Retinal pigment epithelial cell (primary cell): ENCODE measurements at places on chromosomes 11 and 22.

GRCh38 chr11:35688023-35688422 lies 25.4 kb downstream of the TRIM44 start:
- DNase-seq = no peak

DNA sequence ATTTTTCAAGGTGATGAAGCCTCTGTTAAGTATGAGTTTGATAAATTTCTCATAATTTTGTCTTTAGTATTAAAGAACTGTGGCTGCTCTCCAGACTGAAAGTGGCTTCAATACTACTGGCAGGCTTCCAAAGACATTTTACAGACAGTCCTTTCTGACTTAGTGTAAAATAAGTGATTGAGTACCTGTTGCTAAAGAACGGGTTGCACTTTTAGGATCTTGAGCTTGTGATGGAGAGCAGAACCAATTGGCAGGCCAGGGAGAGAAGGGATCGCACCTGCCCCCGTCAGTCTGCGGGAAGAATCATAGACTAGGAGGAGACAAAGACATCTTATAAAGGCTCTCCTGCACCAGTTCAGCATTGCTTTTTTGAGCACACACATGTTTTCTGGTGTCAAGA lies 4.4 kb downstream of the NCAM1 start:
- DNase-seq = no peak

DNA sequence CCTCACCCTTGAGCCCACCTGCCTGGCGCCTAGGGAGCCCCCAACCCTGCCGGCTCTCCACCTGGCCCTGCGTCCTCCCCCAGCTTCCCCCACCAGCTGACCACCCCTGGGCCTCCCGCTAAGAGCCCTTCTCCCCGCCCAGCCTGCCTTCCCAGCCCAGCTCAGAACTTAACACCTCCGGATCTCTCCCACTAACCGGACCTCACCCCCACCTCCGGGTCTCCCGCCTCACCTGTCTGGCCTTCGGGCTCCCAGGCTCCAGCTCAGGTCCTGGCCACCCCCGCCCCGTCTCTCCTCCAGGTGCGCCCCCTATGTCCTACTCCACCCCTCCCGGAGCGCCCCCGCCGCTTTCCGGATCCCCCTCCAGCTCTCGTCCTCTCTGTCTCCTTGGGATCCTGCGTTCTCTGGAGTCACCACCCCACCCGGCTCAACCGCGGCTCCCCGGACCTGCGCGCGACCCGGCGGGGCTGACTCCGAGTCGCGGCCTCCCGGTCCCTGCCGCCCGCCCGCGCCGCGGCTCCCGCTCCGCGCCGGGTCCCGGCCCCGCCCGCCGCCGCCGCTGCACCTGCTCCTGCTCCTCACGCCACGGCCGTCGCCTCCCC lies at the start of gene KCNJ11:
KCNJ11 (minus strand) TSS at position 51 of the 602 bp plus-strand sequence. CDS start 568 bp downstream, outside the sequence.
- no peak for DNase-seq

GRCh38 chr11:120919045-120919444 lies 104.9 kb upstream of the TBCEL start:
- no peak for DNase-seq

DNA sequence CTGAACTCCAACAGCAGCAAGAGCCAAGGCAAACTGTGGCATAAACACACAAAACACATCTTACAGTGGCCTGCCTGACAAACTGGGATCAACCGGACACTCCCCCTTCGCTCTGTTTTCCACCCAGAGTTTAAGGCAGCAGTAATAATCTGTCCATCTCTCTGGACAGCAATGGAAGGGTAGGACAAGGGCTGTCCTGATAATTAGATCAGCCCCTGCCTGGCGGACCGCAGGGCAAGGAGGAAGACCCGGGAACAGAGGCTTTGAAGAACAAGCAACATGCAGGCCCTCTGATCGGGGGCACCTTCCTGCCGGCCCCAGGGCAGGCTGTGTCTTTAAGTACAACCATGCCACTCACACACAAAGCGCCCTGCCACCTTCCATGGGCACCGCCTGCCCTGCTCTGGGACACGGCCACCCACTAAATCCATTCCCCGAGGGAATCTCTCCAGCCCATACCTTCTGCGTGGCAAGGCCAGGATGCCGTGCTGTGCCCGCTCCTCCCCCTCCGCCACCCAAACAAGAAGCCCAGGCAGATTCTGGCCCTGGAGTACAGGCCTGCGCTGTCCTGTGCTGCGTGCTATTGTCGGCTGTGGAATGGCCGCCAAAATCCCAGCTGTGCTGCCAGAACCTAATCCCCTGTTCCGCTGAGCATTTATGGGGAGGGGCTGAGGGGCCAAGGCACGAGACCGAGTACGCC lies 38.8 kb downstream of the NUMA1 start:
- DNase-seq = peak; percentile 52

DNA sequence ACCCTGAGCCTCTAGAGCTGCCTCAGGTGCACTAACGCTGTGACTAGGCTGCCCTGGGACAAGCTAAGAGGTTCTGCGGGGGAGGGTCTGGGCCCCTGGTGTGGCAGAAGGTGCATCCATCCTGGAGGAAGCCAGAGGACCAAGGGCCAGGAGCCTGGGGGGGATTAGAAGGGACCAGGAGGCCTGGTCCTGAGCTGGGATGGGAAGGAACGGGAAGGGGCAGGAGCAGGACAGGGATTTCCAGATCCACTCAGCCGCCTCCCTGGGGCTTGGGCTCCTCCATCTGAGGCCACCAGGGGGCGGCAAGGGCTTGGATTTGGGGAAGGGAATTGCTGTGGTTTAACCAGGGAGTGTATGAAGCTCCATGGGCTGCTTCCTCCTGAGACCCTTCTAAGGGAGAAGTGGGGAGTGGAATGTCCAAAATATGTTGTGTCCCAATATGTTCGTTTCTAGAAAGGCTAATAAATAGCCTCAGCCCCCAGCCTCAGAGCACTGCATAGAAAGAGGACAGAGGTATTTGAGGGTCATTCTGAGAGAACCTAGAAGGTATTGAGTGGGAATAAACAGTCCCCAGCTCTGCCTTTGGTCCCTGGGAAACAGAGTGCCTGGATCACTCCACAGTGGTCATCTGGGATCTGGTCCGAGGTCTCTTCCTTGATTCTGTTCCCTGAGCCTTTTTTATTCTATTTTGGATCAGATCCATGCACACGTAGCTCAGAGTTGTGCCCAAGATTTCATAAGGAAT lies 17.4 kb upstream of the PRAME start:
- DNase-seq = no peak

- DNase-seq = peak; percentile 63
These were observed 117.3 kb downstream of the RASSF10 start for GRCh38 chr11:13126430-13126829.

DNA sequence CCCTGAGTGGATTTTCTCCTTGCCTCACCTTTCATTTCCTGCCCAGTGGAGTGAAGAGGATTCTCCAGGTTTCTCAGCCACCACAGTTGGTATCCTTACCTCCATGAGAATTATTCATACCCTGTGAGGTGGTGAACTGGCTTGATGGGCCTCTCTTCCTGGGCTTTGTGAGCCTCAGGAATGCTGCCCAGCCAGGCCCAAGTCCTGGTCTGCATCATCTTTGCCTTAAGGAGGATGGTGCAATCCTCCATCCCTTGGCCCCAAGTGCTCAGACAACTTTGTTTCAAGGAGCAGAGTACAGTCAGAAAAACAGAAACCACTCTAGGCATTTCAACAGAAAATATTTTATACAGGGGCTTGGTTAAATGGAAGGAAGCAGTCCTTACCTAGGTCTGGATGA lies 114.2 kb upstream of the CADM1 start:
- DNase-seq = no peak

GRCh38 chr11:119047205-119047604 lies 9.8 kb downstream of the HYOU1 start:
- DNase-seq = no peak

DNA sequence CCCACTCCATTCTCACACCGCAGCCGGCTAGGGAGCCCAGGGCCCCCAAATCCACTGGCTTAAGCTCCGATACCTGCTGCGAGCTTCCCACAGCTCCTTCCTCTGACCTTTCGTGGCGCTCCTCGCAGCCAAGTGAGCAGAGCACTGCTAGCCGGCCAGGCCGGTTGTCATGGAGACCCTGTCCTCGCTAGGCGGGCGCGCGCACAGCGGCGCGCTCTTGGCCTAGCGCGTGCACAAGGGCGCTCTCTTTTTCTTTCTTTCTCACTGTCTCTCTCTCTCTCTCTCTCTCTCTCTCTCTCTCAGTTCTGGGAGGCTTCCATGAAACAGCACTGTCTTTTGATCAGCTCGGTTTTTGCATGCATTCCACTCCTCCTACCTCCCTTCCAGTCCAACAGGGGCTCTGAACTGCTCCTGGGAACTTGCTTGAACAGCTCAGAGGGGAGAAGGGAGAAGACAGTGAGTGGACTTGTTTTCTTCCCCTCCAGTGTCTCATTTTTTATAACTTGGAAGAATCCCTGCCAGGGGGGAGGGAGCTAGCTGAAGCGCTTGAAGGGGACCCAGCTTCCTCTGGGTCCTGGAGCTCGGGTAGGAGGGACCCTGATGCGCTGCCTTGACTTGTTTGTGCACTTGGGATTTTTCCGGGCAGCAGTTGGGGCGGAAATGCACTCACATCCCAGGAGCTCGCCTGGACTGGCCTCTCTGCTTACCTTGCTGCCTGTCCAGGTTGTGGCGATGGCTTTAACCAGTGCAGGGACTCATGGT lies 100.3 kb upstream of the AKIP1 start:
- DNase-seq = peak; percentile 48

DNA sequence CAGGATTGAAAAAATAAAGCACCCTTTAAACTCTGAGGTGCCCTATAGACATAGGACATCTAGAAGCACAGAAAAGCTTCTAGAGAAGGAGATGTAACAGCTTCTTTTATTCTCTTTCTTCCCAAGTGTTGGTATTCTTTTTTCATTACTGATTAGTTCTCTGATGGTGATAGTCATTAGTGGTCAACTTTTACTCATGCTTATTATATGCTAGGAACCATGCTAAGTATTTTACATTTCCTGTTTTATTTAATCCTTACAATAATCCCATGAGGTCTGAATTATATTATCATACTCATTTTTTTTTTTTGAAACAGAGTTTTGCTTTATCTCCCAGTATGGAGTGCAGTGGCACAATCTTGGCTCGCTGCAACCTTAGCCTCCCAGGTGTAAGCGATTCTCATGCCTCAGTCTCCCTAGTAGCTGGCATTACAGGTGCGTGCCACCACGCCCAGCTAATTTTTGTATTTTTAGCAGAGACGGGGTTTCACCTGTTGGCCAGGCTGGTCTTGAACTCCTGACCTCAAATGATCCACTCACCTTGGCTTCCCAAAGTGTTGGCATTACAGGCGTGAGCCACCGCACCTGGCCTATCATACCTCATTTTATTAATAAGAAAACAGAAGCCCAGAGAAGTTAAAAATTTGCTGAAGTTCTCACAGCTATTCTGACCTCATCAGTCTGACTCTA lies 3.0 kb downstream of the C11orf52 start:
- no peak for DNase-seq

GRCh38 chr11:27471589-27472397 lies 797 bp downstream of the LGR4 start:
- no peak for DNase-seq

DNA sequence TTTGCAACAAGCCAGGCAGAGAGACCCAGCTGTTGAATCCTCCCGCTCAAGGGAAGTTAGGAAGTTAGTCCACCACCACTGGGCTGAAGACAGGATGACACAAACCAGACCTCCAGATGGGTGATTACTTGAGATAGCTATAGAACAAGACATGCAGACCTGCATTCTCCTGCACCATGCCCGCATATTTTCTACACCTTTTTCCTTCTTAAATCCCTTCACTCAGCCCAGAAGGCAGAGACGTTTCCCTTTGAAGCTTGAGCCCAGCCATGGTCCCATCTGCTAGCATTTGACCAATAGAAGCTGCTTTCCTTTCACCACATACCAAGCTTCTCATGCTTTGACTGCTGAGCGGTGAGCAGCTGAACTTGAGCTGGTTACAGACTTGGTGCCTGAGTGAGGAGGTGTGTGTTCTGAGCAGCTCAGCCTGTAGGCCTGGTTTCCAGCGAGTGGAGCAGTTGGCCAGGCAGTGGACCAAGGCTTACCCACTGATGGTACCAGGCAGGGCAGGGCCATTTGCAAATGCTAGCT lies 29.2 kb upstream of the CBX6 start:
- no peak for DNase-seq

DNA sequence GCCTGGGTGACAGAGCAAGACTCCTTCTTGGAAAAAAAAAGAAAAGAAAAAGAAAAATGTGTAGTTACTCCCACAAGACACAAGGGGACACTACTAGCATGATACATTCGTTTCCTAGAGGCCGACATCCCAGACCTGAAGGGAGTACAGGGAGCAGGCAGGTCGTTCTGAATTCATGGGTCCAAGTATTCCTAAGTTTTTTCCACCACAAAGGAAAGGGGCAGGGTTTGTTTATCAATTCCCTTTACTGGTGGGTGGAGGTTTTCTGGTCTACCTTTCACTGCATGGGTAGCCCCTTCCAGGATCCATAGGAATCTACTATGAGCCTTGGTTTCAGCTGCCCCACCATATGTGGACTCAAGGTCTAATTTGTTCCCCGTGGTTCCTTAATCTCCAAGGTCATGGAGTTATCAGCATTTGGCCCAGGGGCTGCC lies 11.8 kb downstream of the TIGD3 start:
- peak; percentile 52 for DNase-seq

- DNase-seq = no peak
These were observed 3.1 kb upstream of the ATG2A start for GRCh38 chr11:64920124-64920523.

DNA sequence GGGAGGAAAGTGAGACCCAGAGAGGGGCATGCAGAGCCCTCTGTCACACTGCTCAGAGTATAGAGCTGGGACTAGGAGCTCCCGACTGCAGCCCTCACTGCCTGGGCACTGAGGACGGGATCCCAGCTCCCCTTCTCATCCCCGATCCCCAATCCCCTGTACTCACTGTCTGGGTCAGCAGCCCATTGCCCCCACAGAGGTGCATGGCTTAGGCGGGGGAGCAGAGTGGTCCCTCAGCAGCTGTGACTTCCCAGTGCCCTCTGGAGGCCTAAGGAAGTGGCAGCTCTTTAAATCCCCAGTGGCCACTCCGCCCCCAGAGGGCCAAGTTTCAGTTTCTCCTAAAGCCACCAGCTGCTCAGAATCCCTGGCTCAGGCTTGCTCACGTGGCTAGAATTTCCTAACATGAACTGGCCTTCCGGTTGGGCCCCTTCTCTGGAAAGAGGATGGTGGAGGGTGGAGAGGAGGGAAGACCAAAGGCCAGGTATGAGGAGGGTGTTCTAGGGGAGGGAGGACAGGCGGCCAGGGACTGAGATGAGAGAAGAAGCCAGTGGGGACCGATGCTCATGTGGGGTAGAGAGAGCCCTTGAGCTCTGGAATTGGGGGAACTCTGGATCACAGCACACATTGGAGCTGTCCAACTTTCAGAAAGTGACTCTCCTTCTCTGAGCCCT lies at the start of gene BATF2:
BATF2 (minus strand) TSS at position 262 of the 671 bp plus-strand sequence; CDS start at position 205, 57 bp downstream.
- DNase-seq = no peak

DNA sequence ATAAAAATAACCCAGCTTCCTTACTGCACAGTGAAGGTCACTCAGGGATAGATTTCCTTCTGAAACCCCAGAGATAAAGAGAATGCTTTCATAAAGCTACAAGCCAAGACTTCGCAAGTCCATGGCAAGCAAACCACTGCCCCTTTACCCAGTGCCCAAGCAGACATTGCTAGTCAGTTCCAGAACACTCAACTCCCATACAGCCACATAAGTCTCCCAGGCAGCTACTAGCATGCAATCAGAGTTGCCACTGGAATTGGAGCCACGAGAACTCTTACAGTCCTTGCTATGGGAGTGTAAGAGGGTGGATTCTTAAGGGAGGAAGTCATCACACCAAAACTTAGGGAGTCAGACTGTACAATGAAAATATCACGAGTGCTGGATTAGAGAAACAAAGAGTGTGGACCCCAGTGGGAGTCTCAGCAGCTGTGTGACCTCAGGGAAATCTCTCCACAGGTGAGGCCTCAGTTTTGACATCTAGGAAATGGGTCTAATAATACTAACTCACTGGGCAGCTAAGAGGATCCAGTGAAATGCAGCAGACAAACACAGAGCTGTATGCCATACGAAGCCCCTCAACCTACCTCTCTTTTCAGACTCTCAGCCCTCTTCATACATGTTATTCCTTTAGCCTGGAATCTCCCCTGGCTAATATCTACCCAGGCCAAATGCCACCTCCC lies 526.6 kb downstream of the MN1 start:
- DNase-seq = no peak
